ENCODE measurements at places on chromosomes 12 and 14.

- DNase-seq: no peak
Measured at GRCh38 chr14:51735851-51736250, 84.1 kb downstream of the FRMD6 start.

DNA sequence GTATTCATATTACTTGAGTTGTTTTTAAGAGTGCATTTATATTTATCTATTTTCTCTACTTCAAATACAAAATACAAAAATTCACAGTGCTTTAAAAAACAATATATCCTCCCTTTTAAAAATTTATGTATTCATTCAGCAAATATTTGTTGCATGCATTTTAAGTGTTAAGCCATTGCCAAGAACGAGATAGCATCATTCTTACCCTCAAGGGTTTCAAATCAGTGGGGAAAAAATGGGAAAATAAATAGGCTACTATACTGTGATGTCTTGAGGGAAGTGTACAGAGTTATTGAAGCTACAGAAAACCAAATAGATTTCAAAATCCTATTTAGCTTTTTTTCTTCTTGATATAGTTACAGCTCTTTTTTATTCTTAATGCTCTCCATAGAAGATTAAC is 23.2 kb downstream of the MRPS35 start:
- DNase-seq: no peak

DNA sequence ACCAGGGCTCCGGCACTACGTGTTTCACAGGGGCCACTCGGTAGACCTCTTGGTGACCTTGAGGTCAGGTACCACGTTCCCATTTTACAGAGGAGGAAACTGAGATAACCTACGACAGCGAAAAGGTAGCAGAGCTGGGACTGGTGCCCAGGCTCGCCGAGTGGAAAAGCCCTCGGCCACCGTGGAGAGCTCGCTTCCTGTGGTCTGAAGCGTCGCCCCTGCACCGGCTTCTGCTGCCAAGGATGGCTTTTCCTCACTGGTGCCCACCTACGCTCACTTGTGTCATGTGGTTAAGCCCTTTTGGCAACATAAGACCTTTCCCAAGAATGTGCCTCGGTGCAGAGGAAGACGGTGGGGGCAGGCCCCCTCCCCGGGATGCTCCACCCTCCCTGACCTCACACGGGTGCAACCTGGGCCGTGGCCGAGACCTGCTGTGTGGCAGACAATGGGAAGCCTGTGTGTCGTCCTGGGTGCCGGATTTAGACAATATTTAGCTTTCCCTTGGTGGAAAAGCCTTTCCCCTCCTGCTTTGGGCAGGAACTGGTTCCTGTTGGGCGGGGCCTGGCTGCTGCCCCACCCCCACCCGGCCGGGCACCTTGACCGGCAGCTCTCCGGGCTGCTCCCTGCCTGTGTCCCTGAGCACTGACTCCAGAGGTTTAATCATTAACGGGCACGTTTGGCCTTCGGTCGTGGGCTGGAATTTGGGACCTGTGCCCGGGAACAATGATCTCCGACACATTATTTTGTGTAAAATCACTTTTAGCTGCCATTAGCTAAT is 32.4 kb upstream of the PPP1R13B start:
- no peak for DNase-seq

DNA sequence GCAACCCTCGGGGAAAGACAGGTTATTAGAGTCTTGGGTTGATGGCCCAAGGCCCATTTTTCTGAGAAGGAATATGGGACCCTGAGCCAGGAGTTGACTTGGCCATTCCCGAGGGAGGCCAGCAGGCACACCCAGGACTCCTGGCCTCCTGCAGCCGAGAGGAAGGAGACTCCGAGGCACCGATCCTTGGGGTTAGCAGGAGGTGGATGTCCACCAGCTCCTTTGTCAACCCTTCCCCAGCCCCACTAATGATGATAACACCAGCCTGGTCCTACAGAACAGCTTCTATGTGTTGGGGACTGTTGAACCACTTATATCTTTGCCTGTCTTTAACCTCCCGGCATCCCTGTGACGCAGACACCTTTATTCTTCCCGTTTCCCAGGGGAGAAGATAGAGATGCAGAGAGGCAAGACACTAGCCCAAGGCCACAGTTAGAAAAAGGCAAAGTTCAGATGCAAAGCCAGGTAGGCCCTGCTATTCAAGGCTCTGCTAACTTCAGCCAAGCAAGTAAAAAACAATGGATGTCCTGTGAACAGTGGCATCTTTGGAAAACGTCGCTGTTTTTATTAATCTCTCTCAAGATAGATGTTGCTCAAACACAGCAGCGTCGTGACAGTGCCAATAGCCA is 767.3 kb upstream of the TBX3 start:
- no peak for DNase-seq

GRCh38 chr12:119326341-119326740 is 8.2 kb upstream of the CCDC60 start:
- no peak for DNase-seq

DNA sequence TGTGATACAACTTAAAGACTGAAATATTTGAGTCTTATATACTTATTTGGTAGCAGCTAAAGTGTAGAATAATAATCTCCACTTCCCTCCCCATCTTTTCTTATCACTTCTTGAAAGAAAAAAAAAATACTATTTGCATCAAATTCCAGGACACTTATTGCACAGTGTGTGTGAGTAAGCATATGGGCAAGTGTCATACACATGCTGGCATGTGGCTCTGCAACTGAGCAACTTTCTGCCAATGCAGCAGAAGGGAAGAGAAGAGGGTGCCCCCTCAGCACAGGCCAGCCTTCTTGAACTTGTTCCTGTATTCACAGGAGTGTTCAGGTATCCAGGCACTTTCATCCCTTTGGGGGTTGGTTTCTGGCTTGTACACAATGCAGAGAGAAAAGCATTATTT is 145.8 kb downstream of the CPNE8 start:
- no peak for DNase-seq

DNA sequence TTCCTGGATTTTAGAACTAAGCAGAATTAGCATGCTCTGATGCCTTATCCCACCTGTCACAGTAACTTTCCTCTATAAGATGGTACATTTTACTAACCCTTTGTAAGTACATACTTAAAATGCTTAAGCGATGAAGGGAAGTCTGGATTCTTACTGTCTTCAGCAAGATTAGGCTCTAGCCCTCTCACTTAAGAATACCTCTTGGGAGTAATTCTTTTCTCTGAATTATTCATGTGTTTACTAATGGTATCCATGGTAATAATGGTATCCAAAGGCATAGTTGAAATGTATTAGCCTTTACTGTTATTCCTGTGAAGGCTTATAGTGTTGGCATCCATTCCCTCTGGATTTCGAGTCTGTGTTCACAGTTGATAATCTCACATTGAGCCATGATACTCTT is 176.9 kb downstream of the MON2 start:
- DNase-seq: no peak

DNA sequence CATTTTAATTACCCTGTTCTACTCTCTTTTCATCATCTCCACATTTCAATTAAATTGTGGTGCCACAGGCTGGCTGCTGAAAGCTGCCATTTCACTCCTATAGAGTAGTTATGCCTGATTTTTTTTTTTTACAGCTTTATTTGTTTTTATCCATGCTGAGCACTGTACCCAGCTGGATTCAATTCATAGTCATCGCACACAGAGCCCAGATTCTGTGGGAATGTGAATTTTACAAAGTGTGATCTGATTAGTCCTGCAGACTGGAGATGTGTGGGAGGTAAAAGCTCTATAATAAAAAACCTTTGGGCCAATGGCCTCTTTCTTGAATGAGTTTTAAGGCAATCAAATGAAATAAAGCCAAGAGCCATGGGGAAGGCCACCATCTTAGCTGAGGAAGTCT is 190.2 kb downstream of the ANO4 start:
- no peak for DNase-seq

GRCh38 chr12:96375841-96376604 is 24.2 kb downstream of the CDK17 start:
- DNase-seq: no peak

Measured in NCI-H1105 treated with DMSO at 0.1 percent for 48 hours (cell line).